HFFc6 (cell line): ENCODE measurements at places on chromosomes 13 and 19. TPM values are rescaled to one million over a fixed set of nuclear protein-coding genes. Genes with fewer than 3 reads are reported as not detected.
A peak's percentile ranks its signal among the peaks of the same experiment; 100 is the strongest.

DNA sequence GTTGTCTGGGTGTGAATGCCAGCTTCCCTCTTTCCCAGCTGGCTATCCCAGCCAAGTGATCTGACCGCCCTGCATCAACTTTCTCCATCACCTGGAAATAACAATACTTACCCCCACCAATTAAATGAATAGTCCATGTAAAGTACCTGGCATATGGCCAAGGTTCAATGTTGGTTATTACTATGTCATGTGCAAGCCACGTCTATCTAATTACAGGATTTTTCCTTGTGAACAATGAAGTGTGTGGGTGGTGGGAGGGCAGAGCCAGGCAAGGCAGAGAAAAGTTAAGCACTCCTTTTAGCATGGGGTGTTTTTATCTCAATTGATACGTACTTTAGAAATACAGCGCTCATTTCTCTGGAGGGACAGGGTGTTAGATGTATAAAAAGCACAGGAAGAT is 121.1 kb downstream of the NHLRC3 start:
- no peak for DNase-seq
- H3K4me1 ChIP-seq, result no peaks in the 10 kb centered on the region
- H3K36me3 ChIP-seq, result no peaks in the 10 kb centered on the region
- H3K4me3 ChIP-seq, result no peak overlapping the region
- H3K27me3 ChIP-seq, result no peaks in the 10 kb centered on the region; the same call in 1 of the 2 replicates

ZFR2 gene
- not detected in 3 replicates for total RNA-seq

ODAD3 gene
- 0.77 to 1.2 TPM in 2 of 3 replicates, not detected in the other for total RNA-seq

- peaks cover 2% of the 10 kb centered on the region; the same call in 1 of the 2 replicates for H3K27me3 ChIP-seq
- no peaks in the 10 kb centered on the region for H3K4me1 ChIP-seq
- DNase-seq, result no peak
- no peak overlapping the region for H3K27ac ChIP-seq
These were observed 21.8 kb downstream of the RFXAP start for GRCh38 chr13:36840718-36841250.

TNFRSF19 gene
- total RNA-seq, result 6.3 to 9.6 TPM (median 7.8 TPM) in 3 replicates

SIGLEC12 gene
- total RNA-seq, result not detected in 3 replicates

- H3K36me3 ChIP-seq, result peaks cover 9% of the 10 kb centered on the region; the same call in 1 of the 2 replicates
- H3K4me3 ChIP-seq, result peak overlapping the region; percentile 93
- peaks cover 3% of the 10 kb centered on the region; the same call in 1 of the 2 replicates for H3K27me3 ChIP-seq
- H3K4me1 ChIP-seq, result peaks cover 39% of the 10 kb centered on the region
- no peak for DNase-seq
These were observed 567 bp downstream of the EFNB2 start for GRCh38 chr13:106534639-106535551.

GRCh38 chr19:9808855-9809824 is 9.7 kb downstream of the FBXL12 start:
- H3K4me3 ChIP-seq, result no peak overlapping the region
- no peak for DNase-seq
- H3K27me3 ChIP-seq, result no peaks in the 10 kb centered on the region; the same call in 1 of the 2 replicates

- no peaks in the 10 kb centered on the region for H3K36me3 ChIP-seq
- H3K4me3 ChIP-seq, result no peak overlapping the region
- H3K4me1 ChIP-seq, result peaks cover 14% of the 10 kb centered on the region
- DNase-seq, result peak; percentile 26
These were observed 8.3 kb upstream of the KCNN4 start for GRCh38 chr19:43789029-43789428.

ZNF132 gene
- total RNA-seq, result 4.4 to 4.5 TPM (median 4.4 TPM) in 3 replicates

- peak; percentile 96 for DNase-seq
- H3K27me3 ChIP-seq, result no peaks in the 10 kb centered on the region; the same call in 1 of the 2 replicates
- H3K4me1 ChIP-seq, result peaks cover 32% of the 10 kb centered on the region
These were observed 200.5 kb downstream of the ABCC4 start for GRCh38 chr13:95100525-95101433.

- no peak overlapping the region for H3K4me3 ChIP-seq
- H3K4me1 ChIP-seq, result no peaks in the 10 kb centered on the region
- no peaks in the 10 kb centered on the region for H3K36me3 ChIP-seq
- DNase-seq, result no peak
These were observed 20.7 kb upstream of the XPO4 start for GRCh38 chr13:20923272-20923671.

DNA sequence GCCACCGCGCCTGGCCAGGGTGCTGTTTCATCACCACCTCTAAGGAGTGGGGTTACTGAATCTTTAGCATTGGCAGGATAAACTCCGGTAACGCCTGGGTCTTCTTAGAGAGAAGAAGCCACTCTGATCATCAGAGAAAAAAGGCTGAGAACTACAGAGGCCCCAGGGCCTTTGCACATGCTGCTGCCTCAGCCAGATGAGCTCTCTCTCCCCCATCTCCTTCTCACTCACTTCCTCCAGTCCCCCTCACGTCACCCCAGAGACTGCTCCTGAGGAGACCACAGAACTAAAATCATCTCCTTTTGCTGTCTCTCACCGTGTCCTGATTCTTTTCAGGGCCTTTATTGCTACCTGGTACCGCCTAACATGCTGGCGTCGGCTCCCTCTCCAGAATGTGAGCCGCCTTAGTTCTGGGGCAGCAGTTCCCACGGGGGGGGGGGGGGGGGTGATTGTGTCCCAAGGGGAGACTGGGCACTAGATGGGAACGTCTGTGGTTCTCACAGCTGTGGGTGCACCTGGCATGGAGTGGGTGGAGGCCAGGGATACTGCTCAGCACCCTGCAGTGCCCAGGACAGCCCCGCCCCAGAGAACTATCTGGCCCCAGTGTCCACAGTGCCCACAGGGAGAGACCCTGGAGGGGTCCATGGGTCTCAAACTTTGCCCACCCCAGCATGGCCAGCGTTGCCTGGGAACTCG is 5.1 kb upstream of the DIRAS1 start:
- no peaks in the 10 kb centered on the region for H3K36me3 ChIP-seq
- DNase-seq, result no peak
- H3K27ac ChIP-seq, result no peak overlapping the region; the same call in 1 of the 2 replicates
- no peak overlapping the region for H3K4me3 ChIP-seq
- H3K27me3 ChIP-seq, result peaks cover 4% of the 10 kb centered on the region
- peaks cover 20% of the 10 kb centered on the region for H3K4me1 ChIP-seq
